Daoy (cell line): ENCODE measurements at places on chromosomes 1 and 21.

DNA sequence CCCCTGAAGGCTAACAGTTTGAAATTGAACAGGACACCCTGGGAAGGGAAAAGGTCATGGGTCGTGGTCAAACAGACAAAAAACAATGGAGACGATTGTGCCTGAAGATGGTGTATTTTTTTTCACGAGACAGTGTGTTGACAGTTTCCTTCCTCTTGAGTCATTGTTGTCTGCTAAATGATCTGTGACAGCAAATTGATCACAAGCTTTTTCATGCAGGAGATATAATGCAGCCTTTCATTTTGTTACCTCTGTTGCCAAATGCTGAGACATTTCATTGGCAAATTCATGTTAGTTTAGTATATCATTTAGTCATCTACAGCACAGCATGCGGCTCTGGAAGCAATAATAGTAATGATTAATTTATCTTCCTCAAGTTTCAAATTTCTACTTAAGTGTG lies 27.7 kb downstream of the UBE2U start:
- DNase-seq = peak; percentile 19

DNA sequence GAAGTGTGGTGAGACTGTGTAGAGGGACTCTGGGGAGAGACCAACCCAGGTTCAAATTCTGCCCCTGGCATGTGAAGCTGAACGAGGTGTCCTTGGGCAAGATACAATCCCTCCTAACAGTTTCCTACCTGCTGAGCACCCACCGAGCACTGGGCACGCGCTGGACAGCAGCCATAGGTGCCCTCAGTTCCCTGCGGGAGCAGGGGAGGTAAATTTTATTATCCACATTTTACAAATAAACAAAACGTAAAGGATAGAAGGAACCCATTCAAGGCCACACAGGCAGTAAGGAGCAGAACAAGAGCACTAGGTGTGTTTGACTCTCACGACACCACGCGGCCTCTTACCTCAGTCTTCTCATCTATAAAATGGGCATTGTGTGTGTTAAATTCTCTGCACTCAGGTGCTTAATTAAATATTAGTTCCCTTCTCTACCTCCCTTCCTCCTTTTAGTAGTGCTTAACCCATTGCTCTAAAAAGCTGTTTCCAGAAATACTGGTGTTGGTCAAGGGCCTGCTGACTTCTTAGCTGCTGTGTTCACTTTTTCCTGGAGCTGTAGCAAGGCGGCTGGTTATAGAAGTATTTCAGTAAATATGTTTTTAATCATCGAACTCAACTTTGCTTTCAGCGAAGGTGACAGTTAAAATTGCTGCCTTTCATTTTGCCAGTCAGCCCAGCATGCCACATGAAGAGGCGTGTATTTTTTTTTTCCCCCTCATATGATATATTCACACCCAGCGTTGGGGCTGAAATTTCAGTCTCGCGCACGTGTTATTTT lies 41.6 kb downstream of the PGBD5 start:
- DNase-seq = no peak

GRCh38 chr1:111203681-111204200 lies 3.3 kb upstream of the DENND2D start:
- DNase-seq = peak; percentile 90

DNA sequence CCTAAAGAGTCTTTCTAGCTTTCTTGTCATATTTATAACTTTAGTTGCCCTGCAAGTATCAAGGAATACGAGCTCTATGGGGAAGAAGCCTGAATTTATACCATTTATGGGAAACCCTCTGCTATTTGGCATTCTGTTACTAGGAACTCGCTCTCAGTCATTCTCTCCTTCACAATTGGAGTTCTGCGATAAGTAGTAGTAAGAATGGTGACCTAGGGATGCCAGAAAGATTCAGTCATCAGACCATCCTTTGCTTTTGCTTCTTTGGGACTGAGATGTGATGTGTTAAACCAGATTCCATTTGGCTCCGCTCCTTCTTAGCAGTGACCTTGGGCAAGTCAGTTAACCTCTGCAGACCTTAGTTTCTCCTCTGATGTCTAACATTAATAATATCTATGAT lies 256.5 kb downstream of the FGGY start:
- no peak for DNase-seq

GRCh38 chr21:45220071-45220481 lies 67.6 kb downstream of the POFUT2 start:
- no peak for DNase-seq

DNA sequence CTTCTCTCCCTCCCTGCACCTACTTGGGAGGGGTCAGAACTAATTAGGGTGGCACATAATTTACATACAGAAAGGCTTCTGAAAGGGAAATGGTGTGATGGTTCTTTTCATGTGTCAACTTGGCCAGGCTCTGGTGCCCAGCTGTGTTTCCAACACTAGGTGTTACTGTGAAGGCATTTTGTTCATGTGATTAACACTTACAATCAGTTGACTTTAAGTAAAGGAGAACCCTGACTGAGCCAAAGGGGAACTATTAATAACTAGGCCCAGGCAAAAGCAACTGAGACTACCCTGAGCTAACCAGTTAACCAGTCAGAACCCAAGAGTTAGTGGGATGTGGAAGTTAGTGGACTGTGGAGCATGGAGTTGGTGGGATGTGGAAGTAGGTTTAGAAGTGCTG lies 114.9 kb downstream of the SEC16B start:
- no peak for DNase-seq

- DNase-seq = no peak
Observed at GRCh38 chr1:247913786-247914185, 6.3 kb upstream of the OR2T8 start.

GRCh38 chr1:81505831-81506230 lies 294.9 kb upstream of the ADGRL2 start:
- no peak for DNase-seq

DNA sequence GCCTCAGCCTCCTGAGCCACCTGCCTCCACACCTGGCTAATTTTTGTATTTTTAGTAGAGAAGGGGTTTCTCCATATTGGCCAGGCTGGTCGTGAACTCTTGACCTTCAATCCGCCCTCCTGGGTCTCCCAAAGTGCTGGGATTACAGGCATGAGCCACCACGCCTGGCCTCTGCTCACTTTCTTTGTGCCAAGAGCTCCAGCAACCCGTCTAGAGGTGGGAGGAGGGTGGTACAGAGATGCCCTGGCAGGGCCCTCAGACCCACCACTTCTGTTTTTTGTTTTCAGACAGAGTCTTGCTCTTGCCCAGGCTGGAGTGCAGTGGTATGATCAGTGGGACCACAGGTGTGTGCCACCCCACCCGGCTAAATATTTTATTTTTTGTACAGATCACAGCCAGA lies 6.9 kb upstream of the SYNC start:
- no peak for DNase-seq

DNA sequence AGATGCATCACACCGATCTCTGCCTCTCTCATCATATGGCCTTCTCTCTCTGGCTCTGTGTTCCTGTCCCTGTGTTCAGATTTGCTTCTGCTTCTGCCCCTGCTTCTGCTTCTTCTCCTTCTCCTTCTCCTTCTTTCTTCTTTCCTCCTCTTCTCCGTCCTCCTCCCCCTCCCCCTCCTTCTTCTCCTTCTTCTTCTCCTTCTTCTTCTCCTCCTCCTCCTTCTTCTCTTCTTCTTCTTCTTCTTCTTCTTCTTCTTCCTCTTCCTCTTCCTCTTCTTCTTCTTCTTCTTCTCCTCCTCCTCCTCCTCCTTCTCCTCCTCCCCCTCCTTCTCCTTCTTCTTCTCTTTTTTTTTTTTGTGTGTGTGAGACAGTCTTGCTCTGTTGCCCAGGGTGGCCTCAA lies 139.9 kb upstream of the KLHDC7A start:
- DNase-seq = no peak

- no peak for DNase-seq
Observed at GRCh38 chr1:233031521-233031920, 81.1 kb downstream of the NTPCR start.

DNA sequence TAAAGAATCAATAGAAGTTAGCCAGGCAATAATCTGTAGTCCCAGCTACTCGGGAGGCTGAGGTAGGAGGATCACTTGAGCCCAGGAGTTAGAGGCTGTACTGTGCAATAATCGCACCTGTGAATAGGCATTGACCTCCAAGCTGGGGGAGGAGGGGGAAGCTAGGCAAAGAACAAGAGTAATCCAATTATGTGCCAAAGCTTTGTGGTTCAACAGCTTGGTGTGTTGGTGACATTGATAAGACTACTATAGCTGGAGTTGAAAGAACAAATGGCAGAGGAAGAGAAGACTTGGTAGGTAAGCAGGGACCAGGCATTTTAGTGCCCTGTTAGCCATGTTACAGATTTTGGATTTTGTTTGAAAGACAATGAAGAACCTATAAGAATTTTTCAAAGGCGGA lies 2.1 kb upstream of the TMCO2 start:
- DNase-seq = no peak

GRCh38 chr21:37711286-37711829 lies 204.9 kb downstream of the KCNJ6 start:
- no peak for DNase-seq

DNA sequence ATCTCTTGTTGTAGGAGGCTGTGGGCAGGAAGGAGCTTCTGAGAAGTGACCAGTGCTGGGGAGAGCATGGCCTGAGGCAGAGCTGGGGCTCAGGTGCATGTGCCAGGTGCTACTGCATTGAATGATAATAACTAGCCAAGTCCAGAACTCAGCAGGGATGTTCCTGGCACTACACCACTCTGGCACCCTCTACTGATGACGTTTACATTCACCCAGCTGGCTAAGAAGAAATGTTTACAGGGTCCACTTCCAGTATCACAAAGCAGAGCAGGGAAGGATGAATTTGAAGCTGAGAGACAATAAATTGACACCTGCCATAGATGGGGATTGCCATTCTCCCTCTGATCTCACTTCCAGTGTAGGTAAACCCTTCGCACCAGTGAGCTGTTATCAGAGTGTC lies 411.8 kb downstream of the SETD4 start:
- DNase-seq = no peak

- no peak for DNase-seq
Observed at GRCh38 chr1:6378096-6378746, 15.3 kb downstream of the ACOT7 start.

DNA sequence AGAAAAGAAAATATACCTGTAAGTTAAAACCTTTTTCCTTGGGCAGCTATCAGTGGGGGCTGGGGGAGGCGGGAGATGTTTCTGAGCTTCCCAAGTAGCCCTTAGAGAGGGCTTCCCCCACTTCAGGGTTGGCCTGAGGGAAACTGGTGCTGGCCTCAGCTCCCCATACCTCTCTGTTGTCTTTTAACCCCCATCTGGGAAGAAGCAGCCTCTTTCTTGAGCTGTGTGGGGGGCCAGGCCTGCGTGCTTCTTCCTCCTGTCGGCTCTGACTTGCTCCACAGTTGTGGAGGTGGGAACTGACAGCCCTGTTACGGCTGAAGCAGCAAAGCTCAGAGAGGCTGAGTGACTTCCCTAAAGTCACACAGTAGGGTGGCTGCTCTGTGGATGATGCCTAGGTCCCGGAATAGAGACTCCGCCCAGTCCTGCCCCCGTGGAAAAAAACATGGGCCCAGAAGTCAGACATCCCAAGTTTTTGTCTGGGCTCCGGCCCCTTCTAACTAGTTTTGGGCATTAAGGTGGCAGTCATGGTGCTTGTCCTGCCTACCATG lies 55.2 kb downstream of the ATP5PO start:
- DNase-seq = no peak

GRCh38 chr1:119159966-119160365 lies 19.5 kb upstream of the WARS2 start:
- DNase-seq = no peak

- no peak for DNase-seq
Observed at GRCh38 chr21:36889401-36889800, 77.1 kb downstream of the HLCS start.

- peak; percentile 53 for DNase-seq
Observed at GRCh38 chr21:33971492-33972013, 55.9 kb upstream of the ATP5PO start.

- peak; percentile 29 for DNase-seq
Observed at GRCh38 chr1:206734499-206735142, 36.0 kb upstream of the IL19 start.

- DNase-seq = peak; percentile 43
Observed at GRCh38 chr21:42112857-42113256, 41.7 kb downstream of the UMODL1 start.

GRCh38 chr21:35423709-35424108 lies 374.6 kb upstream of the RUNX1 start:
- no peak for DNase-seq

- no peak for DNase-seq
Observed at GRCh38 chr1:171919891-171920887, 78.9 kb downstream of the DNM3 start.

DNA sequence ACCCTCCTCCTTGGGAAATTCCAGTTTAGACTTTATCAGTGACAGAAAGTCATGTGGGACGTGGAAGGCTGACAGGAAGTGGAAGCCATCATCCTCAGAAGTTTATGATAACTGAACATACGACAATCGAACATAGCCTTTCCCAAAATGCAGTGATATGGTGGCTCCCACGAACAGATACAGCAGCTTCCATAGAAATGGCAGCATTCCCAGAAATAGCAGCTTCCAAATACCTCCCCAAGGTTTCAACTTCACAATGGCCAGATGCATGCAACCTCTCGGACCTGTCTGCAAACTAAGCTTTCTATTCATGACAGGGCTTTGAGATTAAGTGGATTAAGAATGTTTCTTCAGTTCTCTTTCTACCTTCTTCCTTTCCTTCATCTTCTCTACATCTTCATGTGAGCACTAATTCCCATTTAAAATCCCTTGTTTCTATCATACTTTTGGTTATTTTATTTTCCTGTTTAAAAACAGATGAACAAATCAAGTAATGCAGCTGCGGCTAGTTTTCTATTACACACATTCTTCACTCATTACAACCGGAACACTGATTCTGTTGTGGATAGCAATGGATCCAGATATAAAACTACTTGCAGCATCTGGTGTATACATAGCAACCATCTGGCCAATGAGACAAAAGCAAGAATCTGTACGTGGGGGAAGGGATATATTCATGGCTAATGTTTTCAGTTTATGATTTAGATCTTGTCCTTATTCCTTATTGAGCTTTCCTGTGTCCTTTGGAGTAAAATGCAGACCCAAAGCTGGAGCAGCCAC lies 304.8 kb downstream of the BRINP3 start:
- DNase-seq = peak; percentile 11

GRCh38 chr1:8985915-8986813 lies 40.1 kb downstream of the SLC2A7 start:
- DNase-seq = peak; percentile 97

DNA sequence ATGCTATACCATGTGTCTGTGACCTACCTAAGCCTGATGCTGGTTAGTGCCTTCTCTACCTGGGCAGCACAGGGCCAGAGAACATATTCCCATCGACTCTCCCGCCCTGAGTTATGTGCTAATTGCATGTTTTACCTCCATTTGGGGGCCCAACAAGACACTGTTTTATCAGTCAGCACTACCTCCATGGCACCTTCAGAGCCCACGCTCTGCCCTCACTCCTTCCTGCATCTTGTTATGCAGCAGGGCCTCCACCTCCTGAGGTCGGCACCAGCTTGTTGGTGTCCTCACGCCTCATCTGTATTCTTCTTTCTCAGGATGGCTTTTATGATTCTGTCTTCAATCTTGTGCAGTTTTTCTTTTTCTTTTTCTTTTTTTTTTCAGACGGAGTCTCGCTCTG lies 11.9 kb downstream of the WNT9A start:
- DNase-seq = no peak

DNA sequence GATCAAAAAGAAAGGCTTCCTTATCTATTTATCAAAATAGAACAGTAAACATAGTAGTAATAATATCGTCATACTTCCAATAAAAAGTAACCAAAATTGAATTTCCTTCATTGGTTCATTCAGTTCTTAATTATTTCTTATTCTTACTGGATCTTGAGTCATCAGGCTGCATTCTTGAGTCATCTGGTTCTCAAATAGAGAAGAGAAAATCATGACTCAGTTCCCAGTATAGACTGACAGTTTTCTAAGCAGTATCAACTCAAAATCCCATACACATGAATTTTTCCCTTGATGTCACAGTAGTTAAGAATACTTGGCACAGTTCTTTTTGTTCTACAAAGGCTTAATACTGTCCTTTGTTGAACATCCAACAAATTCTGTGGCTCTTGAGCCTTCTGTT lies 626.9 kb upstream of the ADGRL4 start:
- DNase-seq = no peak
